GM20000 (cell line): ENCODE measurements at places on chromosomes 7 and 10.

DNA sequence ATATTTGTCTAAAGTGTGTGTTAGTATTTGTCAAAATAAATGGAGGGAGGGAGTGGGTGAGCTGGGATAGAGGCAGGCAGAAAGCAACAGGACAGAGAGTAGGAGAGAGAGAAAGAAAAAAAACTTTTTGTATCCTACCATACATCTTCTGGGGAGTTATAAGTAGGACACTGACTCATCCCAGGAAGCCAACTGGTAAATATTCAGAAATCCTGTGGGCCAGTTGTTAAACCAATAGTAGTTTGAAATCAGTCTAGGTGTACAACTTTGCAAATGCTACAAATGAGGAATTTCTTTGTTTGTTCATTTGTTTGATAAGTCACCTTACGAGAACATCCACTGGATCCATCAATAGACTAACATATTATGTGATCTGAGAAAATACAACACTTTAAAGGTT is 980.9 kb downstream of the GATA3 start:
- no peak for DNase-seq

- no peak for DNase-seq
Observed at GRCh38 chr7:568031-568951, 48.6 kb upstream of the PDGFA start.

DNA sequence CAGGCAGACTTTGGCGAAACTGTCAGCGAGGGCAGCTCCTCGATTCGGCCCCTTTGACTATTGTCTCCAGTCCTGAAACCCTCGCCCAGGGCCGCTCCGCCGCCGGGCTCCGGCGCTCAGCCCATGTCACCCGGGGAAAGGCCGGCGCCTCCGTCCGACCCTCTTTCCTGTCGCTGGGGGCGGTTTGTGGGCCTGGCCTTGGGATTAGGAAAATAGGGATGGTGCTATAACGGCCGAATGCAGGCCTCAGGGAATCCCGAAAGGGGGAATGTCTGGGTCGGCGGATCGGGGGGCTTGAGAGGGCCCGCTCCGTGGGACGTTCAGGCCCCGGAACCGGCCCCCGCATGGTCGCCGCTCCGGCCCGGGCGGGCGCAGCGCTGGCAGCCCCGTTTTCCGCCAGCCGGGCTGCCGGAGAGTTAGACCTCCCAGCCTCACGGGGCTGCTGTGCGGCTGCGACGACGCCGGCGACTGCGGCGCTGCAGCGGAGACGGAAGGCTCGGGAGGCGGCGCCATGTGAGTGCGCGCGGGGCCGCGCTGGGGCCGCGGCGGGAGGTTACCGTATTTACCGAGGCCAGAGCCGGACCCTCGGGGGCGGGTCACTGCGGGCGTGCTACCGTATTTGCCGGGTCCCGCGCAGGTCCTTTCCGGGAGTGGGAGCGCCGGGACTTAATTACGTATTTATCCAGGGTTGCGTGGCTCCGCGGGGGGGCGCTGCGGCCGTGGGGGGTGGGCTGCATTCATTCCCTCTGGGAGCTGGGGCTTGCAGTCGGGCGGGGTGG is 25.9 kb downstream of the ZNF775 start:
- peak; percentile 94 for DNase-seq

DNA sequence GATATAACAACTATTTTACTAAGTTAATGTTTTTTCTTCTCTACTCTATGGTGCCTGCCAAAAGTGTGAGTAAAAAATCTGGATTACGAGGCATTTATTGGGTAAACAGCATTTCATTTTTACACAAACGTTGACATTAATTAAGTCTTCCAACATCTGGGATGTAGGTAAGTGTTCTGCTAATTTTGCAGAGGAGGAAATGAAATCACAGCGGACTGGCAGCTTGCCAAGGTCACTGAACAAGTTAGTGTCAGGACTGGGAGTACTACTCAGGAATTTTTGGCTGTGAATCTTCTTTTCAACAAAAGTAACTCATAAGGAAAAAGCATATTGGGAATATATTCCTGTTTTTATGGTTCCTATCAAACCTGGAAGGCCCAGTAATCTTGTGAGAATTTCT is 612.1 kb upstream of the FZD8 start:
- no peak for DNase-seq

DNA sequence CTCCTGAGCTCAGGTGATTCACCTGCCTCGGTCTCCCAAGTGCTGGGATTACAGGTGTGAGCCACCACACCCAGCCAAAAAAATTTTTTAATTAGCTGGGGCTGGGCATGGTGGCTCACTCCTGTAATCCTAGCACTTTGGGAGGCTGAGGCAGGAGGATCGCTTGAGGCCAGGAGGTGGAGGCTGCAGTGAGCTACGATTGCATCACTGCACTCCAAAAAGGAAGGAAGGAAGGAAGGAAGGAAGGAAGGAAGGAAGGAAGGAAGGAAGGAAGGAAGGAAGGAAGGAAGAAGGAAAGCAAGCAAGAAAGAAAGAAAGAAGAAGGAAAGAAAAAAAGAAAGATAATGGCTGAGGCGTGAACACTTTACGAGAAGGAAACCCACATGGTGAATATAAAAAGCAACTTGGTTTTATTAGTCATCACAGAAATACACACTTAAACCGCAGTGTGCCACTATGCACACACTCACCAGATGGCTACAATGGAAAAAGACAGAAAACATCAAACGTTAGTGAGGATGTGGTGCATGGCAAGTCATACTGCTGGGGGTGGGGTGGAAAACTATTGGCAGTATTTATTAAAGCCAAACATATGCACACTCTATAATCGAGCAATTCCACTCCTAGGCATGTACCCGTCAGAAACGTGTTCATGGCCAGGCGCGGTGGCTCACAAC is 4.4 kb upstream of the CCL26 start:
- no peak for DNase-seq

DNA sequence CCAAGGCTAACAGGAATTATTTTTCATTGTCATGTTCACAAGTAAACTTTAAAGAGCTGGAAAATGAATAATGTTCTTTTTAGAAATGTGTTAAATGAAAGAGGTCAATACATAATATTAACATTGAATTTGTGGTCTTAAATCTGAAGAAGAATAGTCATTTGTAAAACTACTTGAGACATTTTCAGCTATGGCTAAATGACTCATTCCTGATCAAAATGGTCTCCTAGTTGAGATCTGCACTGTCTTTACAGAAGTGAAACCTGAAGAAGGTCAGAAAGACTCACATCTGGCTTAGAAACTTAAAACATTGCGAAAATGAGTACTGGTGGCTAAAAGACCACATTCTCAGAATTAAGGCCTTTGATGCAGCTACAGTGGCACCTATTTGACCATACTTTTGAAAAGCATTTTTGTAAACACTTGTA is 5.9 kb downstream of the PIK3CG start:
- DNase-seq, result peak; percentile 82

DNA sequence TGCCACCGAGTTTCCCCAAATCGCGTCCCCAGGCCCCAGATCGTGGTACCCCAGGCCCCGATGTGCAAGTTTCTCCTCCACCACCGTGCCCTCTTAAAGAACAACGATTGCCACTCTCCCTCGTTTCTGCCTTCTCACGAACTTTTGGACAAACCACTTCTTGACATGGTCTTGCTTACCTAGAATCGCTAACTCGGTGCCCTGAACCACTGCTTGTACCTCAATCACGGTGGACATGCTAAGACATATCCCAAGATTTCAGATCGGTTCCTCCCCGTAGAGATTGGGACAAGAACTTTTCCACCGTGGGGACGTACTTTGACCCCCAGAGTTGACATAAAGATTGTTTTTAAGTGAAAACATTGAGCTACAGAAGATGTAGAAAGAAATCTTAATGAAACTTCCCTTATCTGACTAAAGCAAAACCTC is 477 bp upstream of the ZC3HAV1 start:
- no peak for DNase-seq

DNA sequence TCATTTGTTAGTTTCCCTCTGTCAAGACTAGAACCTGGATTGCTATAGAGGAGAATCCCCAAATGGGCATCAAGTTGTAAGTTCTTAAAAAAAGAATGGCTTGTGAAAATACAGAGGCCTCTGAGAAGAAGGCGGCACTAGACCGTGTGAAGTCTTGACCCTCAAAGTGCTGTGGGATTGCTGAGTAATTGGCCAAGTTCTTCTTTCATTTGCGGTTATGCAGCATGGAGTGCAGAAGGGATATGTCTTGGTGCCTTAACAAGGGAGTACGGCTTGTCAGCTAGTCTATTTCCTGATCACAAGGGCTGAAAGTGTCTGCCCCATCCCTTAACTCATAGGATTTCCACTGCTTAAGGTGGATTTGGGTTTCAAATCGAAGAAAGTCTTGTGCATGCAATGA is 81.2 kb downstream of the MKX start:
- no peak for DNase-seq

- no peak for DNase-seq
Observed at GRCh38 chr10:112848868-112849430, 101.1 kb upstream of the TCF7L2 start.

DNA sequence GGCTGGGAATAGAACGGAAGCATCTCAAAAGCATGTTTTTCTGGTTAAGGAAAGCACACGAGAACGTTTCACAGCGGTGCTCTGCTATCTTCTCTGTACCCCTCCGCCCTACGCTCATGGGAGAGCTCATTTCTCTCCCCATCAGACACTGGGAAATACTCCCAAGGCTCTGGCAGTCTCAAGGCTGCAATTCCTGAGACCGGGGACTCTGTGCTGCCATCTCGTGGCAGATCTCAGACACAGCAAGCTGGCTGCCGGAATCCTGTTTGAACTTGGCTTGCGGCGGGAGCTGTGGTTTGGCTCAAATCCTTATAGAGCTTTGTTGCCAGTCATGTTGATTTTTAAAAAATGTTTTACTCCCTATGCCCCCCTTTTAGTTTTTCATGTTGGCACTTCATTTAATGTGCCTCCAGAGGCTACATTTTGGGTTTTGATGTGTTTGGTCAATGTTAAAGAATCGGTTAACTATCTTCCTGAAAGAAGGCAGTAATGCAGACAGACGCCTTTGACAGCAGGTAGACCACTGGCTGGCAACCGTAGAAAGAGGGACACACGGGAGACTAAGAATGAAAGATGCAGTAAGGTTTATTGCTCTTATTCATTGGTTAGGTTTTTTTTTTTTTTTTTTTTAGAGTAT is 27.6 kb downstream of the BMPER start:
- DNase-seq, result peak; percentile 67

DNA sequence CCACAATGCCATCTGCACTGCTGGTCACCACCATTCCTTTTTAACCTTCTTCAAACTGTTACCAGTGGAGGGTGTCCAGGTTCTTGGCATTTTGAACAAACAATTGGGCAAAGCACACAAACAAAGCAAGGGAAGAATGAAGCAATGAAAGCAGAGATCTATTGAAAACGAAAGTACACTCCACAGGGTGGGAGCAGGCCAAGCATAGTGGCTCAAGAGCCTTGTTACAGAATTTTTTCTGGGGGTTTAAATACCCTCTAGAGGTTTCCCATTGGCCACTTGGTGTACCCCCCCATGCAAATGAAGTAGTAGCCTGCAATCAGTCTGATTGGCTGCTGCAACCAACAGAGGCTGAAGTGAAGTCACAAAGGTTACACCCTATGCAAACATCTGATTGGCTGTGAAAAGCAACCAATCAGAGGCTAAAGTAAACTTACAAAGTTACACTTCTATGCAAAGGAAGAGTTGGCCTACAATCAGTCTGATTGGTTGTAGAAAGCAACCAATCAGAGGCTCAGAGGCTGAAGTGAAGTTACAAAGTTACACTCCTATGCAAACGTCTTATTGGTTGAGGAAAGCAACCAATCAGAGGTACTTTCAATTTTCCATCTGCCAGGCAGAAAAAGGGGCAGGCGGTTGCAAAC is 103.2 kb upstream of the WAC start:
- no peak for DNase-seq

DNA sequence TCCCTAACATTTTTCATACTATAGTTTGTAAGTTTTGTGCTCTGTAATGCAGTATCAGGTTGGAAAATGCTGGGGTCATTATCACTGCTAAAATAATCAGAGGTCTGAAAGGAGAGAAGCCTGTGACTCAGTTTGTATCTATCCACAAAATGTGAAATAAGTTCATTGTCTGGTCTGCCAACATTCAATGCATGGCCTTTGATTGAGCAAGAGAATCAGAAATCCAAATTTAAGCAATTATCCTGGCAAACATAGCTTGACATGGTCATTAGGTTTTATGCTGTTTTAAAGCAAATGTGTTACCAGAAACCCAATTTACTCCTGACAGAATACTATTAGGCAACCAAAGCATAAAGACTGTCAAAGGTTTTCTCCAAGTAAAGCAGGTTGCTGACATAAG is 709.7 kb upstream of the SEMA3D start:
- no peak for DNase-seq

- no peak for DNase-seq
Observed at GRCh38 chr7:2437537-2438148, 34.2 kb downstream of the CHST12 start.

DNA sequence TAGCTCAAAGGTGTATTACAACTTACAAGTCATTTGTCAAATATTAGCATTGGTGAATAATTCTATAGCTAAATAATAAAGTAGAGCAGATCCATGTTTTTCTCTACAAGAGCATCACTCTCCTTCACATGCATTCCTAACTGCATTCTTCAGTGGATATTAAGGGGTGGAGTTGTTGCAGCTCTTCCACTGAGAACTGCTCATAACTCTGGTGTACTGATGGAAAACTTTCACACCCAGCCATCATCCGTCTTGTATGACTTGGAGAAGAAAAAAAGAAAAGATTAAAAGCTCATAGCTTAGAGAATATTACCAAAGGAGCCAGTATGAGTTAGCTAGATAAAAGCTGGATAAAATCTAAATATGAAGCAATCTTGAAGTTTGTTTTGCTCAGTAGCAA is 10.2 kb upstream of the FAM13C start:
- DNase-seq, result no peak

- DNase-seq, result no peak
Observed at GRCh38 chr10:119344381-119344780, 137.0 kb downstream of the GRK5 start.

- DNase-seq, result no peak
Observed at GRCh38 chr10:3781468-3782145, 3.4 kb downstream of the KLF6 start.
